ENCODE measurements at places on chromosomes 6 and 20.

DNA sequence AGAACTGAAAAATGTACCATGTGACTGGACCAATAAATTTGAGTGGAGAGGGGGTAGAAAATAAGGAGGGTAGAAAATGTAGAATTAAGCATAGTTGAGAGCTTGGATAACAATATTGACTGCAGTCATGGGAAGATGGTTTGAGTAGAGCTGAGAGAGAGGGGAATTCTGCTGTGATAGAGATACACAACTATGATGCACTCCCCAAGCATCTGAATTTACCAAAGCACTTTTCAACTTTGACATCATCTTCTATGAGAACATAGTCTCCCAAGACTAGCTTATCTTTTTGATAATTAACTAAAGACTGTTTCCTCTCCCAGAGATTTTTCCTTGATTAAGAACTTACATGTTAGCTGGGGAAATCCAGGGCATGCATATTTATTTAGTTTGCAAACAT, 103.1 kb downstream of the TNFRSF21 start:
- no peak overlapping the region for H3K27ac ChIP-seq
- no peak for DNase-seq
- peaks cover 9% of the 10 kb centered on the region for H3K4me1 ChIP-seq
- H3K27me3 ChIP-seq = no peaks in the 10 kb centered on the region
- H3K4me3 ChIP-seq = no peak overlapping the region

GRCh38 chr20:41293269-41294037, 24.1 kb downstream of the ZHX3 start:
- no peak overlapping the region for H3K4me3 ChIP-seq
- no peak overlapping the region for H3K27ac ChIP-seq
- no peaks in the 10 kb centered on the region for H3K4me1 ChIP-seq
- DNase-seq = no peak

DNA sequence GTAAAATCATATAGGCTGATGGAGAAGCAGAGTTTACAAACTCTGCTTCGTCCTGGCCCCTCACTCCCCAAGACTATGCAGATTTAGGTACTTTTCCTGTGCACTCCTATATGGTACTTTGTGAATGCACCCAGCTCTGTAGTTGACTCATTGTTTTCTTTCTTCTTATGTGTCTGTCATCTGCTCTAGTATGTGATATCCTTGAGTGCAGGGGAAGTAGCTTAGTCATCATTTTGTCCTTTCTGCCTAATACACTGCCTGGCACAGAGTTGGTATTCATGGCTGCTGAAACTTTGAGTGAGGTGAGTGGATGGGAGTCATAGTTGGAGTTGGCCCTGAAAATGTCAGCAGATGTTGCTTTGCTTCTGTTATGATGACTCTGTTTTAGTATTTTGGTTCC, 222.6 kb downstream of the RNF144B start:
- DNase-seq = no peak
- H3K4me3 ChIP-seq = no peak overlapping the region
- no peak overlapping the region for H3K27ac ChIP-seq
- H3K27me3 ChIP-seq = no peaks in the 10 kb centered on the region

- no peak overlapping the region for H3K4me3 ChIP-seq
- H3K27ac ChIP-seq = no peak overlapping the region
- no peaks in the 10 kb centered on the region for H3K4me1 ChIP-seq
- DNase-seq = no peak
- H3K36me3 ChIP-seq = no peaks in the 10 kb centered on the region
Observed at GRCh38 chr20:41221614-41222218, 84.4 kb downstream of the PLCG1 start.

GRCh38 chr6:132214716-132215115, 186.6 kb downstream of the MOXD1 start:
- no peaks in the 10 kb centered on the region for H3K36me3 ChIP-seq
- no peaks in the 10 kb centered on the region for H3K4me1 ChIP-seq
- DNase-seq = no peak
- no peaks in the 10 kb centered on the region for H3K27me3 ChIP-seq
- H3K27ac ChIP-seq = no peak overlapping the region

DNA sequence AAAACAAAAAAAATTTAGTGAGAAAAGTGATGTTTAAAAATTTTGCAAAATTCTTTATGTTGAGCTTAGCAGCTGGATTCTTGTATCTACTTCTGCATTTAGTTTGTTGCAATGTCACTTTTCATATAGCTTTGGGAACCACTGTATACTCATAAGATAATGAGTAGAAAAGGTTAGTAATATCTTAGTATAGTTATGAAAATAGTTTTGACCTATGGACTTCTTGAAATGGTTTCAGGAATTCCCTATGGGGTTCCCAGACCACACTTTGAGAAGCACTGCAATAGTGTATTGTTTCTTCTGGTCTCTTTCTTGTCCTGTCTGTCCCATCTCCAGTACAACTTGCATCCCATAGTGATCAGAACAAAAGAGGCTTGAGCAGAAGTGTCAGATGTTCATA, 29.4 kb downstream of the PPP1R16B start:
- no peak overlapping the region for H3K27ac ChIP-seq
- H3K4me3 ChIP-seq = no peak overlapping the region
- H3K4me1 ChIP-seq = peaks cover 67% of the 10 kb centered on the region

All from MM.1S (cell line).